Muscle of arm (tissue), 14 donors: ENCODE measurements at places on chromosomes 1 and 21. TPM values are rescaled to one million over a fixed set of nuclear protein-coding genes. Genes with fewer than 3 reads are reported as not detected.

HES4 gene
- polyA plus RNA-seq: 6.4 TPM

DNA sequence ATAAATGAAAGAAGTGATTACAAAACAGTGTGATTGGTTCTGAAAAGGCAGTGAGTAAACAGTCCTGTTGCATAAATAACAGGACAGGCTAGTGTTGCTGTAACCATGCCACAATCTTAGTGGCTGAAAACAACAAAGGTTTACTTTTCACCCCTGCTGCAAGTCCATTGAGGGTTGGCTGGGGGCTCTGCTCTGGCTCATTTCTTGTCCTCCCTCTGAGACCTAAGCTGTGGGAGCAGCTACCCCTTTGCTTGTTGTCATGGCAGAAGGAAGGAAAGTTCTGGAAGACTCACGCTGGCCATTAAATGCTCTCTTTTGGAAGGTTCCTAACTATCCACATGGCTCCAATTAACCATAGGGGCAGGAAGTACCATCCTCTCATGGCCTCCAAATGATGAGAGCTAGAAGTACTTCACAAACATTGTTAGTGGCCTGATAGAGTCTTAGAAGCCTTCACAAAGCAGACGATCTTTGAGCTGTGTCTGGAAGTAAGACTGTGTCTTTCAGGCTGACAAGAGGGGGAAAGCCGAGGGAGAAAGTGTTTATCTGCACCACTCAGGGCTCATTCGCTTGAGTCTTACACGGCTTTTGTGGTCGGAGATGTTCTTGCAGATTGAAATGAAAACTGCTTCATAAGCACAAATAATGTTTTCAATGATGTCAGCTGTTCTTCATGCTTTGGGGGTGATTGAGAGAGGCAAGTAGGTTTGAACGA is 11.9 kb downstream of the RCSD1 start:
- no peak for DNase-seq

DNA sequence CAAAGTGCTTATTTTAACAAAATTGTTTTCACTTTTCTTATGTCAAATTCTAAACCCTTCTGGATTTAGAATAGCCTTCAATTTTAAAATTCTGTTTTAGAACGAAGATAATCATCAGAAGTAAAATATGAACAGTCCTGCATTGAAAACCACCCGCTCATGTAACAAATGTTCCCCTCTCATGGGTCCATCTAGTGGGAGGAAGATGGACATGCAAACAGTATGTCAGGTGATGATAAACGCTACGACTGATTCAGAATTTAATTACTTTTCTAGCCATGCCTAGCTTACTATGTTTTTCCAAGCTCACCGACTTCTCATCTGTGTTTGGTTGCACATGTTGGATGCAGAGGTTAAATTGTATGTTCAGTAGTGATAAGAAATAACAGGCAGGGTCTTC is 23.5 kb downstream of the SOD1 start:
- no peak for DNase-seq

ZFYVE9 gene
- polyA plus RNA-seq: 23.4 TPM

UTS2 gene
- not detected for polyA plus RNA-seq

DNA sequence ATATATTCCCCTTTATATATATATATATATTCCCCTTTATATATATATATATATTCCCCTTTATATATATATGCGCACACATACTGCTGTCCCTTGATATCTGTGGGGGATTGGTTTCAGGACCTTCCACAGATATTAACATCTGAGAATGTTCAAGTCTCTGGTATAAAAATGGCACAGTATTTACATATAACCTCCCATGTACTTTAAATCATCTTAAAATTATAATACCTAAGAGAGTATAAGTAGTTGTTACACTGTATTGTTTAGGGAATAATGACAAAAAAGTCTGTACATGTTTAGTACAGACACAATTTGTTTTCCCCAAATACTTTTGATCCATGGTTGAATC is 45.8 kb downstream of the NR5A2 start:
- no peak for DNase-seq

- DNase-seq: no peak
Measured at GRCh38 chr1:65090406-65090805, 57.6 kb upstream of the AK4 start.

DNA sequence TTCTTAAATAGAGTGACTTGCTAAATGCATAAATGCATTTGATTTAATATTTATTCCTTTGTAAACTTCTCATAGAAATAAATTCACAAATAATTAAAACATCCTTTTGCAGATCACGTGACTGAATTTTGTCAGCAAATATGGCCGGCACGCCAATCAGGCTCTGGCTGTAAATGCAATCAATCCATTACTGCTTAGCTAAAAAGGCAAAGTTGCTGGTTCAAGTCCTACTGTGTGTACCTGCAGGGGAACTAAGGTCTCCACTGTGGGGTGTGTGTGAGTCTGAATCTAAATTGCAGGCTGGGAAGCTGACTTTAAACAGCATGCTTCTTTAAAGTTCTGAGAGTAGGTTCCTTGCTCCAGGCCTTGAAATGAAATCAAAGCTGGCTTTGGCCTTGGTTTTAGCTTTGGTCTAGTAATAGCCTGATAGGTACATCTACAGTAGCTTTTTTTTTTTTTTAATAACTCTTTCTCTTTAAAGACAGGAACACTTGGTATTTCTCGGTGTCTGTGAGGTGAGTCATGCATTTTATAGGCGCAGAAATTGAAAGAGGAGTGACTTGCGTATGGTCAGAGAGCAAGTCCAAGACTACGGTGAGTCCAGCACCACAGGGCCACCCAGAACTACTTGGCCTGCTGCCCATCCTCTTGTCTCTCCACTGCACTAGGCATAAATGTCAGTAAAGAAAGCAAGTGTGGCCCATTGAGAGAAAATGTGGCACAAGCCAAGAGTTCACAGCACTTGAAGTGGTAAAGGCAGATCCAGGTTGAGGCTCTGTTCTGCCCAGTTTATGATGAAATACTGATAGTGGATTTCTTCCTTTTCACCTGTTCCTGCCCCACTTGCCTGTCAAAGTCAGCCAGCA is 36.2 kb upstream of the LYST start:
- no peak for DNase-seq

DNA sequence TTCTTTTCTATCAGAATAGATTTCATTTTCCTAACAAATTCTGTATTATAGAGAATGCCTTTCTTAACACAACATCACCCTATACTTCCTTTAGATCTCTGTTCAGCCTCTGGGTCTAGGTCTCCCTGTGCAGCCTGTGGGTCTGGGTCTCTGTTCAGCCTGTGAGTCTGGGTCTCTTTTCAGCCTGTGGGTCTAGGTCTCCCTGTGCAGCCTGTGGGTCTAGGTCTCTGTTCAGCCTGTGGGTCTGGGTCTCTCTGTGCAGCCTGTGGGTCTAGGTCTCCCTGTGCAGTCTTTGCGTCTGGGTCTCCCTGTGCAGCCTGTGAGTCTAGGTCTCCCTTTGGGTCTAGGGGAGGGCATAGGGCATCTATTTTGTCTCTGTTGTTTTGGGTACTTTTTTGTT is 59.6 kb upstream of the DIP2A start:
- no peak for DNase-seq

SLX9 gene
- 22.1 TPM for polyA plus RNA-seq

PLA2G4A gene
- polyA plus RNA-seq: not detected

DNA sequence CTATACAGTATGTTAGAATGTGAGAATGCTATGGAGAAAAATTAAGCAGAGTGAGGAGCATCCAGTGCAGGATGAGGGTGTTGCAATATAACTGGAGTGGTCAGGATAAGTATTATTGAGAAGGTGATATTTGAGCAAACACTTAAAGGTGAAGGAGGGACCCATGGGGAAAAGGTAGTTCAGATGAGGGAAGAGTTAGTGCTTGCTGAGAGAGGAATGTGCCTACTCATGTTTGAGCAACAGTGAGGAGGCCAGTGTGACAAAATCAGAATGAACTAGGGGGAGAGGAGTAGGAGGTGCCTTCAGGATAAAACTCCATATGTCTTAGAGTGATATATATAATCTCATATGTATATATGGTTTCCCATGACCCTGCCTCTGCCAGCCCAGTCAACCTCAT is 6.2 kb upstream of the TRIM45 start:
- no peak for DNase-seq

DNA sequence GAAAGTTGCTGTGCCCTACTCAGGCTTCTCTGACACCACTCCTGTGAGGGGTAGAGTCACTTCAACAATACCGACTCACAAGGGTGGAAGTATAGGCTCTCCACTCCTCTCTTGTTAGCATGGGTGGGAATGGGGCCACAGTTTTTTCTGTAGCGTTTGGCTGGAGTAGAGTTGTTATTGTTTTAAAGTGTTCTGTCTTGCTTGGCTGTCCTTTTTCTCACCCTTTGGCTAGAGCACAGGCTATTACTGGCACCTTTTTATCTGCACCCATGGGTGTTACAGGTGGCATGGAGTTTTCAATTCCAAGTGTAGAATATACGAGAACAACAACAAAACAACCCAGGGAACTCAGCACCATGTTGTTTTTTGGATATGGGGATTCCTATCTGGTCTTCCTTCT is 74.3 kb upstream of the CD5L start:
- DNase-seq: no peak

OR2T29 gene
- not detected for polyA plus RNA-seq

DNA sequence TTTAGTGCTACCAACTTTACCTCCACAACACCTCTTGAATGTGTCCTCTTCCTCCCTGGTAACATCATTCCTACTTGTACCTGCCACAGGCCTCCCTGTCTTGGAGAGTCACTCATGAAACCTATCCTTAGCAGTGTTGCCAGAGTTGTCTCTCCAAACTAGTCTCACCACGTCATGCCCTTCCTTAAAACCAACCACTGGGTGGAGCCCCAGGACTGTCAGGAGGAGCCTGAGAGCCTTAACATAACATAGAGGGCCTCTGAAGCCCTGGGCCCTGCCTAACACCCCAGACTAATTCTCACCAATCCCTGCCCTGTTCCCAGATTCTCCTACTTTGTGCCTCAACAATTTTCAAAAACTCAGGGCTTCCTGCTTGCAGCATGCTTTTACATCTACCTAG is 65.3 kb downstream of the ZNF697 start:
- DNase-seq: peak; percentile 39

DNA sequence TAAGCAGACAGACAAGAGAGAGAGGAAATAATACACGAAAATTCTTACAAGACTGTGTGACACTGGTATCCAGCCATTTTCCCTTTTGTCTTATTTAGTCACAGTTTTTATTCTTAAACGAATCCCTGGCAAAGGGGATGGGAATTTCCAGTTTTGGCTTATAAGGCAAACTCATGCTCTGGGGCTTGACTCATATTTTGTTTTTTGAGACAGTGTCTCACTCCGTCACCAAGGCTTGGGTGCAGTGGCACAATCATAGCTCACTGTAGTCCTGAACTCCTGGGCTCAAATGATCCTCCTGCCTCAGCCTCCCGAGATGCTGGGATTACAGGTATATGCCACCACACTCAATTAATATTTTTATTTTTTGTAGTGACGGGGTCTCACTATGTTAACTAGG is 31.9 kb downstream of the PTGER3 start:
- no peak for DNase-seq

HMCN1 gene
- 6.2 TPM for polyA plus RNA-seq
